HEK293T (cell line): ENCODE measurements at places on chromosomes 12 and 14.

GRCh38 chr12:46153268-46153872 is 115.5 kb downstream of the SLC38A1 start:
- DNase-seq = peak; percentile 20

DNA sequence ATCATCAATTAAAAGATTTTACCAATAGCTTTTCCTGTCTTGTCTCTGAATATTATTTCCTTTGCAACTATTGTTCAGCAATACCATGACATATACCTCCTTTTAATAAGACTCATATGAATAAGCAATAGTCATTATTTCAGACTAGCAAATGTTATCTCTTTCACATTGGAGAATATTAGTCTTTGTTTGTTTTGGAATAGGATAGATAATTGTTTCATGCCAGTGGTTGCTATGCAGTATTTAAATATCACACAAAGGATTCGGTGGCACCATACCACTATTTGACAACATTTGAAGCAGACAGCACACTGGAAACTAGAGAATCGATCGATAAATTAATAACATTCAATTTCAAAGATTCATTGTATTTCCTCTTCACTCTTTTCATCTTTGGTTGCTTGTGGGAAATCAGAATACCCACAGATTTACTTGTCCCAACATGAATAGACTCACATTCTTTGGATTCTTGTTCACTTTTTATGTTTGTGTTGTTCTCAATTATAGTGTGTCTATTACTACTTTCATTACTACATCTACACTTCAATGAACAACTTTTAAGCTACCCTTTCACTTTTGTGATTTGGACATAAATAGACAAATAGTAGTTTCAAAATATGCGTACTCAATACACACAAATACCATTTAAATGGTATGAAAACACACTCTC is 42.7 kb upstream of the TBPL2 start:
- DNase-seq = no peak

DNA sequence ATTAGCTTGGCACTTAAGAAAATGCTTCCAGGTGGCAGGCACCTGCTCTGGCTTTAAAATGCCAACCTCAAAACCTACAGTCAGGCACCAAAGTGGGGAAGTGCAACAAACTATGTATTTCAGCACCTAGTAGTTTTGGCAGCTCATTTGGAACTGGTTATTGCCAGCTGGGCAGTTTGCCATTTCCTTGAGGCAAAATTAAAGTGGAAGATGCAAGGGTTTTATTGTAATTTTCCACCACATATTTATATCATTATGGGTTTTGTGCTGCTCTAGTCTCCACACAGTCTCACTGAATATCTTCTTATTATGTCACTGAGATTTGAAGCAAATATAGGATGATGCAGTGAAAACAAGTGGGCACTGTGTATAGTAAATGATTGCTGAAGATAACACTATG is 117.0 kb downstream of the PRKD1 start:
- no peak for DNase-seq

- DNase-seq = no peak
Observed at GRCh38 chr12:3419558-3419957, 71.4 kb upstream of the PRMT8 start.

DNA sequence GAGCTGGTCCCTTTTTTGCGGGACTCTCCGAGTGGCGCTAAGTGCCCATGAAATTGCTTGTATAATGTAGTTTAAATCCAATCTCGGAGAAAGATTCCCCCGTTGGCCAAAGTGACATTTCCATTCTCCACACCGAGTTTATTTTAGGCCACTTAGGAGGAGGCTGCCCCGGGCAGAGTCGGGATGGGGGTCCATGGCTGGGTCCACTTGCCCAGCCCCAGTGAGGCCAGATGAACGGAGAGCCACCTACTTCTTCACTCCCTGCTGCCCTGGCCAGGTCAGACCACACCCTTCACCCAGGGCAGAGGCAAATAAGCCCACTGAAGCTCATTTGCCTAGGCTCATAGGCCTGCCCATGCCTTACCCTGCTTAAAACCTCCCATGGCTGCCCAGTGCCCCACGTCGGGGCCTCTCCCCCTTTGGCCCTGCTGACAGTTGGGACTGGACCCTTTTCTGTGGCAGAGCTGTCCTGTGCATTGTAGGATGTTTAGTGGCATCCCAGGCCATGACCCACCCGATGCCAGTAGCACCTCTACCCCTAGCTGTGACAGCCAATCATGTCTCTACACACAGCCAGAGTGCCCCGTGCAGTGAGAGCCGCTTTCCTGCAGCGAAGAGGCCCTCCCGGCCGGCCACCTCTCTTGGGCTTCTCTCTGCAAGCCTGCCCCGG is 51.3 kb downstream of the FAM222A start:
- DNase-seq = no peak

DNA sequence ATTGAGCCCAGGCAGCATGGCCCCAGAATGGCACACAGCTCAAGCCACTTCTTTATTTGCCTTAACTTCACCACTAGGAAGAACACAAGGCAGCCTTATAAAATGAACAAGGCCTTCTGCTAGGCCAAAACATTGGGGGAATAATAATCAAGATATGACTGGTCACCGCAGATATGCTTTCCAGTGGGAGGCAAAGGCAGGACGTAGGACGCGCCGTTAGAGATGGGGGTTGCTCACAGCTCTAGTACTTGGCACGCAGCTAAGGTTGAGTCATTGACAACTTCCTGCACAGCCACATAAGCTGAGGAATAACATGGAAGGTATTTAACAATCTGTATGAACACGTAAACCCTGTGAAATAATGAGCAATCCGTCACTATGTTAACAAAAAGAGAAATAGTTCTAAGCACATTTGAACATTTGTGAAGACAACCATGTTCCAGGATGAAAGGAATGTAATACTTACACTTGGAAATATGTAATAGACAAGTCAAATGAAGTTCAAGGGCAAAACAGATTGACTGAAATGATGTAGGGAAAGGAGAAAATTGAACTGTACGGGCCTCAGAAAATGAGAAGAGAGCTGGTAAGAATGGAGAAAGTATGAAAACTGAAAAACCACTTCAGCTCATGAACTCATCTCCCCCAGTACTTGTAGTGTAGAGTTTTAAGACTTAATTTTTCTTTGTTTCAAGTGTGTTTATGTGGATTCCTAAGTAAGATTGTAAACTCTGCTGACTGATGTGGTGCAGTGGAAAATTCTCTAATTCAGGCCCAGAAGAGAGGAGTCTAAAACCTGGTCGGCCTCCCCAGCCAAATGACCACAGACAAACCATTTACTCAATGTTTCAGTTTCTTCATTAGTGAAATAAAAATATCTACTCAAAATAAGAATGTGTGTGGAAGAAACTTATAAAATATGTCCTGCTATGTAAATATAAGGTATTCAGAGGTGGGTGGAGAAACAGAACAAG is 59.3 kb upstream of the CCDC91 start:
- no peak for DNase-seq

GRCh38 chr12:79000501-79000900 is 135.9 kb downstream of the SYT1 start:
- DNase-seq = no peak

- no peak for DNase-seq
Observed at GRCh38 chr12:113413488-113413939, 8.7 kb upstream of the SDSL start.

- DNase-seq = peak; percentile 42
Observed at GRCh38 chr12:130872179-130873096, 572 bp downstream of the RAN start.

DNA sequence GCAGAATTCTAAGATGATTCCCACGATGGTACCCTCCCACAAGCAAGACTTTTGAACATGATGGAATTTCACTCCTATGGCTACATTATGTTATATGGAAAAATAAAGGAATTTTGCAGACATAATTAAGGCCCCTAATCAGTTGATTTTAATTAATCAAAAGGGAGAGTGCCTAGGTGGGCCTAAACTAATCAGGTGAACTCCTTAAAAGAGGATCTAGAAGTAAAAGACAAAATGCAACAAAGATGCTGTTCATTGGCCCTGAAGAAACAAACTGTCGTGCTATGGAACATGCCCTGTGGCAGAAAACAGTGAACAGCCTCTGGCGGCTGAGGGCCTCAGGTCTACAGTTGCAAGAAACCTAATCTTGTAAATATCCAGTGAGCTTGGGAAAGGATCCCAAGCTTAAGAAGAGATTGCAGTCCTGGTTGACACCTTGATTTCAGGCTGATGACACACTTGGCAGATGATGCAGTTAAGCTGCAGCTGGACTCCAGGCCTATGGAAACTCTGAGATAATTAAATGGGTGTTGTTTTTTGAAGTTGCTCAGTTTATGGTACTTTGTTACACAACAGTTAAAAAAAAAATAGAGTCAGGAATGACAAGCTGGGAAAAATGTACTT is 13.8 kb downstream of the TMCC3 start:
- DNase-seq = no peak

DNA sequence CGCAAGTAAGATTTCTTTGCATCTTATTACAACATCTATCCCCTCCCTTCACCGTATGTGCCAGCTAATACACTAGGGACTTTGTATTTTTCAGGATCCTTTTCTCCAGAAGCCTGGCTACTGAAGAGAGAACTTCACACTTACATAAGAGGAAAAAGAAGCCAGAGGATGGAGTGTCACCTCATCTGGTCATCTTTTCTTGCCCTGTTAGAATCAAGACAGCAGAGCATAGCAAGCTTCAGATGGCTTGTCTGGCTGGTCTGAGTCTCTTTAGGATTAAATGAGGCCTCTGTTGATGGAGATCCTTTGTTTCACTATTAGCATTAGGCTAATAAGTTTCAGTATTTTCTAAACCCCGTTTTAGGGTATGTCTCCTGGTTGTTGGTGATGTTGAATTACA is 14.4 kb upstream of the AACS start:
- DNase-seq = no peak

- DNase-seq = no peak
Observed at GRCh38 chr14:68926236-68926635, 52.9 kb downstream of the ACTN1 start.

DNA sequence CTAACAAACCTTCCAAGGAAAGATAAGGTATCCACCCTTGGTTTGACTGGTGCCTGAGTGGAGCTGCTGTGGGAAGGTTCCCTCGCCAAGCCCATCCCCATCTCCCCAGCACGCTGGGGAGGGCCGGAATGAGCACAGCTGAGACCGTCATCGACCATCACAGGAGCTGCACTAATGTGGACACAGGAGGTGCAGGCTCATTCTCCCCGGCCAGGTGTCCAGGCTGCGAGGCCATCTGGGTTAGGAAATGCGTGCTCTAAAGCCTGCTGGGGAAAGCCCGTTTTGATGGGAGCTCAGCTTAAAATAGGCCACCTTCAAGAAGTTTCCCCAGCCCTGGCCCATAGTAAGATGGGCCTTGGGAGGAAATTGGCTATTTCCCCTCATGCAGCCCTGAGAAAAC is 35.2 kb upstream of the FOXN3 start:
- DNase-seq = no peak

DNA sequence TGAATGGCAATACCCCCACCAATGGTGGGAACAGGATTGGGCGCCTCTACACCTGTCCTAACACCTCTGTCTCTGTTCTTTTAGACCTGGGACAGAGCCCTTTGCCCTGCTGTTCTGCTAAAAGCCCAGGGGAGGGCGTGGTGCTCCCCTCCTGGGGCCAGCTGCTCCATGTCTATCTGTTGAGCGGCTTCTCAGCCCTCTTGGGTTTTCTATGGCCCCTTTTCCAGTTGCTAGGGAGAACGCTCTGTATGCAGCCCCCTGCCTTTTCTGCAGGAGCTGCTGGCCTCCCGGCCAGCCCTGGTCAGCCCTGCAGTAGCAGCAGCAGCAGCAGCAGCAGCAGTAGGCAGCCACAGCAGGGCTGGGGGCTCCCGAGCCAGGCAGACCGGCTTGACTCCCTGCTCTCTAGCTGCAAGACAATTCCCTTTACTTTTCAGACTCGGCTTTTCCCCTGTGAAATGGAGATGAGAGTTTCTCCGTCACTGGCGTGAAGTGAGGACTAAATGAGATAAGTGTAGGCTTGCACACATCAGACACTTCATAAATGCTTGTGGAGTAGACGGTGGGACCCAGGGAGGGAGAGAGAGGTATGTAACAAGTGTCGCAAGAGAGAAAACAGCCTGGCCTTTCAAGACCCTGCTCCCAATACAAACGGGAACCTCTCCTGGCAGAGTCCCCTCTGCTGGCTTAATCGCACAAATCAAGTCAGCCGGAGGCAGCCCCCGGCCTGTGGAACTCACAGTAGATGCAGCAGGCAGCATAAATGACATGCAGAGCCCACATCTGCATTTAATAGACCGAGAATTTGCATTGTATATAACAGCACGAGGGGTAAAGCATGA is 1.0 kb downstream of the RTL1 start:
- DNase-seq = peak; percentile 36

- no peak for DNase-seq
Observed at GRCh38 chr12:102010265-102010994, 51.4 kb downstream of the WASHC3 start.

DNA sequence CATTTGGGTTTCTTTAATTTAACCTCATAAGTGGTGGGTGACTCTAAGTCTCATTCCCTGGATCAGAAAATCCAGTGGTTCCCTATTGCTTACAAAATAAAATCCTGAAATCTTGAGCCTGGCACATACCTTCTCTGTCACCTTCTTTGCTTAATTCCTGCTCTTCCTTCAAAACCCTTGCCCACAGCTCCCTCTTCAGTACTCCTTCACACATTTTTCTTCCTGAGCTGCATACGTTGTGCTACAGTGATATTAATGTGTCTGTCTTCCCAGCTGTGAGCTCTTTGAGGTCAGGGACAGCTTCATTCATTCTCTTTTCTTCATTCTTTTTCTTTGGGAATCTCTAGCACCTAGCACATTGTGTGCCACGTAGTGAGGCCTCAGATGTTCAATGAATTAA is 9.5 kb downstream of the TSPAN11 start:
- no peak for DNase-seq

GRCh38 chr14:68547305-68548193 is 245.3 kb downstream of the ZFP36L1 start:
- peak; percentile 15 for DNase-seq

DNA sequence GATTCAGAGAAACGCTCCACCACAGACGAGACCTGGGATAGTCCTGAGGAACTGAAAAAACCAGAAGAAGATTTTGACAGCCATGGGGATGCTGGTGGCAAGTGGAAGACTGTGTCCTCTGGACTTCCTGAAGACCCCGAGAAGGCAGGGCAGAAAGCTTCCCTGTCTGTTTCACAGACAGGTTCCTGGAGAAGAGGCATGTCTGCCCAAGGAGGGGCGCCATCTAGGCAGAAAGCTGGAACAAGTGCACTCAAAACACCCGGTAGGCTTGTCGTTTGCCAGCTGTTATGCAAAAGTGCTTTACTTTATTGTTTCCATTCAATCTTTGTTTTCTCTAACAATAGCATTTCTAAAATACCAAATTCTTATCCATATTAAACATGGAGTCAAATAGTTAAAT is 287.3 kb downstream of the NAV3 start:
- DNase-seq = peak; percentile 20

GRCh38 chr12:90970471-90970870 is 15.5 kb upstream of the CCER1 start:
- no peak for DNase-seq

GRCh38 chr12:6757028-6757690 is 4.2 kb upstream of the MLF2 start:
- DNase-seq = no peak

- peak; percentile 58 for DNase-seq
Observed at GRCh38 chr12:12891080-12891880, at the start of gene GPRC5A. Gene GPRC5A (plus strand): TSS chr12:12891562. CDS start chr12:12908250, 16,688 bp downstream.

GRCh38 chr14:93276031-93276716 is 56.7 kb downstream of the BTBD7 start:
- DNase-seq = no peak

GRCh38 chr12:96441816-96442215 is 41.6 kb upstream of the CDK17 start:
- DNase-seq = no peak

- no peak for DNase-seq
Observed at GRCh38 chr12:122545855-122546254, 18.8 kb downstream of the KNTC1 start.

GRCh38 chr12:92719674-92720073 is 16.9 kb downstream of the PLEKHG7 start:
- no peak for DNase-seq

- DNase-seq = no peak
Observed at GRCh38 chr14:102514987-102515733, 5.6 kb upstream of the ANKRD9 start.
